ENCODE measurements at places on chromosomes 3 and 15. TPM values are rescaled to one million over a fixed set of nuclear protein-coding genes. Genes with fewer than 3 reads are reported as not detected.

STAC gene
- total RNA-seq = 5.6 TPM

ESYT3 gene
- total RNA-seq = 4.4 TPM

IQCF5 gene
- total RNA-seq = not detected

GOLGA6L7 gene
- not detected for total RNA-seq

- DNase-seq = no peak
These were observed 67.6 kb downstream of the CHAC1 start for GRCh38 chr15:41020829-41021228.

DNA sequence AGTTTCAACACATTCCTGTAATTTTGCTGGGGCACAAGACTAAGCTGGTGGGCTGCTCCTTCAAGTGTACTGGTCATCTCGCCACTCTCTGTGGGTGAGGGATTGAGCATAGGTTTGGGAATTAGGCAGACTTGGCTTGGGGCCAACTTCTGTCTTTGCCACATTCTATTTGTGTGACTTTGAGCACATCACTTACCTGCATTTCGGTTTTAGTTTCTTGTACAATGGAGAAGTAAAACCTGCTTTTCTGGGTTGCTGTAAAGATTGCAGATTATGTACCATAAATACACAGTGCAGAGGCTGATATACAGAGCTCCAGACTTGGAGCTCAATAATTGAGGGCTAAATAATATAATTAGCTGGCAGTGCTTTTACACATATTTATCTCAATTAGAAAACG lies 162.1 kb downstream of the C3orf38 start:
- no peak for DNase-seq

- DNase-seq = no peak
These were observed 3.3 kb upstream of the NR2F2 start for GRCh38 chr15:96327155-96327741.

DNA sequence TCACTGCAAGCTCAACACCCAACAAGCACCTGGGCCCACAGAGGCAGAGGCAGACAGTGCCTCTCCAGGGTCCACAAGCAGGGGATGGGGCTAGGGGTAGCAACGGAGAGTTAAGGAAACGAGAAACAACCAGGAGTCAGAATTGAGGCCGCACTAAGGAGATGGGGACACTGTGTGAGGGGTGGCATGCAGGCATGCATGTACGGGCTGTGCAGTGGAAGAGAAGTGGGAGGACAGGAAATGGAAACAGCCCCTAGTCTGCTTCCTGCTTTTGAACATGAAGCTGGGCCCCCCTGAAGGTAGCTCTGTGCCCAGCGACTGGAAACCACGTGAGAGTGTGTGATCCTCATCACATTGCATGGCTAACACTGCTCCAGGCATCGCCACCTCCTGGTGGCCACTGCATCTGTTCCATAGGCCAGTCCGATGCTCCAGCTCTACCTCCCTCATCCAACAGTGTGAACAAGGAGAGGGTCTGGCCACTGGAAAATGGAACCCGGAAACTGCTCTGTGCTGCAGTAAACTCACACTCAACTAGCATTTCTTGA lies 44.0 kb downstream of the XXYLT1 start:
- no peak for DNase-seq
